ENCODE measurements at places on chromosomes 1 and 21.

DNA sequence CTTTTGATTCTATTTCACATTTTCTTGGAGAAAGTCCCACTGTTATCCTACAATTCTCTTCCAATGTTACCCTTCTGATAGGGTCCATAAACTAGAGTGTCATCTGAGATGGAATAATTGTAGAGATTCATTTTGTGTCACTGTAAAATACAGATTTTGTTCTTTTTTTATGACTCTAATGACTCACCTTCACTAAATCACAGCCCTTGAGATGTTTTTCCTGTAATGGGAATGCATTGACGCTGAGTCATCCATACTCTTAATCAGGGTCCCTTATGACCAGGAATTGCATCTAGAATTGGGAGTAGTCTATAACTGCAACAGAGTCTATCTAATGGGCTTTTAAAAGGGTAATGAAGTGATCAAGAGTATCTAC, 315.5 kb downstream of the TGFB2 start:
- peak; percentile 93 for DNase-seq

DNA sequence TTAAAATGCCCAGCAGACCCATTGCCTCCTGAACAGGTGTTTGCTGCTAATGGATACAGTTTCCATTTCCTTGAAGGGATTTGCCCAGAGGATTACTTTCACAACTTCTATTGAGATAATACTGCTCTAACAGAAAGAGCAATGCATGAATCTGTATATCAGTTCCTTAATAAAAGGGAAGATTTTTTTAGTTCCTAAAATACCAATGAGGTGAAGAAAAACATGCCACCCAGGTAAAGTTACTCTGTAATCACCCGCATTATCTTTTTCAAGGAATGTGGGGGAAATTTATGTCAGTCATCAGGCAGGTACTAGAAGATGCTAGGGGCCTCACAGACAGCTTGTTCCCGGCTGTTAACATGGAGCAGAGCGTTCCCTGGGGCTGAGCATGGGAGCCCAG, 41.1 kb downstream of the KCNJ15 start:
- no peak for DNase-seq

DNA sequence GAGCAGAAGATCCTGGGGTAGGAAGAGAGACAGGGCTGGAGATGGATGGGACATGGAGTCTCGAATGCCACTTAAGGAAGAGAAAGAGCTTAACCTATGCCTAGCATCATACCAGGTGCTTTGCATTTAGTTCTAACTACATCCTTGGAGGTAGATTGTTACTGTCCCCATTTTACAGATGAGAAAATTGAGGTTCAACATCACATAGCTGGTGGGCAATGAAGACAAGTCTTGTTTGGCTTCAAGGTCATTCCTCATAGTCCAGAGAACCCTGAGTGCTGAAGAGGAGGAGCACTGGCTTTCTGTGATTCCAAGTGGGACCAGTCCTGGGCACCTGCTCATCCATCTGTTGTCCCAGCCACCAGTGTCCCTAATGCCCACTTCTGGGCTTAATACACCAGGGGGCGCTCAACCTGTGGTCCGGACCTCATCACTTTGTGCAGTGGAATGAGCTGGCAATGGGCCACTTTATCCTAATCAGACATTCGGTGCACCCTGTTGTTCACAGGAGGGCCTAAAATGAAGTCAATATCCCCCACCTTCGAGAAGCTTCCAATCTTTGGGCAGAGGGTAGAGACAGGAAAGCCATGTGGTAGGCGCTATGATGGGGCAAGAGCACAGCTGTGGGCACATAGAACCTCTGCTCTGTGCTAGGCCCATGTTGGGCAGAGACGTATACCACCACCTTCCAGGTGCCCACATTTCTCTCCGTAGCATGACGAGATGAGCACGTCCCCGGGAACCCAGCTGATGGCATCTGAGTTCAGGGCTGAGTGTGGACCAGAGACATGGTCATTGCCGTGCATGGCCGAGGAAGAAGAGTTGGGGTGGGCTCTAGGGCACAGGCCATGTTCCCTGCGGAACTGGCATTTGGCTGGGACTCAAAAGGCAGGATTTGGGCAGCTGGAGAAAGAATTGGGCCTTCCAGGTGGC, 9.2 kb downstream of the RPS6KA1 start:
- DNase-seq = peak; percentile 55

DNA sequence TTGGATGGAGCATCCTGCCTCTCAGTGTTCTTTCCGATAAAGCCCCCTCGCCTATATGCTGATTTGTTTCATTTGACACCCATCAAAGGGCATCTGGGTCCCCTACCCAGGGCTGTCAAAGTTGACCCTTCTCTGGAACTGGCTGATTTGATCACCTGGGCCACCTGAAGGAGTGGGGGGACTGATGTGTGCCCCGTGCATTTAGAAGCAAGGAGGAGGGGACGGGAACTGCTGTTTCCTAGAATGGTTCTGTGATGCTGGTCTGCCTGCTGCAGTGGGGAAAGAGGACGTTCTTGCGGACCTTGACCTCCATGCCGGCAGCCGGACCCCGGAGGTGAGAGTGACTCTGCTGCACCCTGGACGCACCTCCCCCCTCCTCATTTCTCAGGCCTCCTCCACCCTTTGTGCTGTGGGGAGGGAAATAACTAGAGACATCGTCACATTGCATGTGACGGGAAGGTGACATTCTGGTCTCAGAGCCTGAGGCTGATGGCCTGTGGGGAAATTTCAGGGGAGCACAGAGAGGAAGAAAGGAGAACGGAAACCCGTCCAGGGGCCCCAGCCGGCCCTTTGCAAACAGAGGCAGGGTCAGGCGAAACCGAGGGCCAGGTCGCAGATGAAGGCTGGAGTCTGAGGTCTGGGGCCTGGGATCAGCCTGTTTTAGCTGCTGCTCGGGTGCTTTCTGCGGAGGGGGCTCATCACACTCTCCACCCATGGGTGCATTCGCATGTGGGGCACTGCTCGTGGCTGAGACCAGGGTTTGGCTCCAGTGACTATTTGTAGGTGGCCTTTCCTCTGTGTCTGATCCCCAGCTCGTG, 25.7 kb downstream of the CRYAA start:
- DNase-seq = no peak

- DNase-seq = no peak
Observed at GRCh38 chr1:24189528-24189927, 2.4 kb upstream of the IFNLR1 start.

DNA sequence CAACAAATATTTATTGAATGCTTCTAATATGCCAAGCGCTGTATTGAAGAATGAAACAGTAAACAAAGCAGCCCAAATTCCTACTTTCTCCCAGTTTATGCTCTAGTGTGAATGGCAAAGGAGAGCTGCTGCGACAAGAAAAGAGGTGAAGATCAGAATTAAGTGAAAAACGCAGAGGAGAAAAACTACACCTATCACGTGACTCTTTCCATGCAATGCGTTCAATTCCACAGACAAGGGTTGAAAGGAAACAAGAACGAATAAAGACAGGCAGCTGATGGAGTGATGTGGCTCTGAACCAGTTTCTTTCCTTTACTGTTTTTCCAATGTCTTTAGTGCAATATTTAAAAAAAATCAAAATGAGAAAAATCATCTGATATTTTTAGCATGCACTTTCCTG, 23.6 kb downstream of the MT1HL1 start:
- DNase-seq = peak; percentile 2

DNA sequence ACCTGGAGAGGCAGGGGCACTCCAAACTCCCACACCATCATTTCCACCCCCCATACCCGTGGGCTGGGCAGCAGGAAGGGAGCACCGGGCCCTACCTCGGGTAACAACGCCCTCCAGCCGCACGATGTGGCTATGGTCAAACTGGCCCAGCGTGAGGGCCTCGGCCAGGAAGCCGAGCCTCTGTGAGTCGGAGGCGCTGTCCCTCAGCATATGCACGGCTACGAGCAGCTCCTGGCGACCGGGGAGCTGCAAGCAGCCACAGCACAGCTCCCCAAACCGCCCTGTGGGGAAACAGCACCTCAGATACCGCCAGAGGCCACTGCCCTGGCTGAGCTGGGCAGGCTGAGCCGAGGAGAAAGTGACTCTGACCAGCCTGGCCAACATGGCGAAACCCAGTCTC, 29.2 kb downstream of the CDCA8 start:
- no peak for DNase-seq

GRCh38 chr1:50971748-50972305, 1.8 kb downstream of the CDKN2C start:
- DNase-seq = no peak

Measured in EL (cell line).